ENCODE measurements at places on chromosomes 7 and 10.

- DNase-seq, result no peak
Observed at GRCh38 chr7:28551331-28551730, 139.0 kb downstream of the CREB5 start.

GRCh38 chr7:108181073-108181985 is 51.2 kb upstream of the LAMB4 start:
- no peak for DNase-seq

DNA sequence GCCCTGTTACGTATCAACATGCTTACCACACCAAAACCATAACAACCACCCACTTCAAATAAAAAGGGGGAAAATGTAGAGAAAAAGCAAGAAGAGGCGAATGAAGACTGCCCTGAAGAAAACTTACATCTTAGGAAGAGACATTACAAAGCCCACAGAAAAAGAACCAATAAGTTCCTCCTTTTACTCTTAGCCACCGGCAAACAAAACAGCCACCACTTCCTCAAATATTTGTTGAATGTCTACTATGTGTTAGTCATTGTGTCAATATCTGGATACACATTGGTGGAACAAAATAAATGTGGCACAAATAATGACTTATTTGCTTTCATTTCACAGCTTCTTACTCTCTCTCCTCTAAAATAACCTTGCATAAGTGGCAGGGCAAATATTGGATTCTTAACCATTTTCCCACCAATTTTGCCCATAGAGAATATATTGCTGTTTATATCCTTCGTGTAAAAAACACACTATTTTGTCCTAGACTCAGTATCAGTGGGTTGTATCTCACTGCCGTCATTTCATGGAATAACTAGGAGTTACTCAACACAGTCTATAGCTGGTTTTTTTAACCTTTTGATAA is 106.8 kb downstream of the ANK3 start:
- DNase-seq, result no peak

GRCh38 chr7:103474956-103475355 is 28.9 kb upstream of the SLC26A5 start:
- no peak for DNase-seq

DNA sequence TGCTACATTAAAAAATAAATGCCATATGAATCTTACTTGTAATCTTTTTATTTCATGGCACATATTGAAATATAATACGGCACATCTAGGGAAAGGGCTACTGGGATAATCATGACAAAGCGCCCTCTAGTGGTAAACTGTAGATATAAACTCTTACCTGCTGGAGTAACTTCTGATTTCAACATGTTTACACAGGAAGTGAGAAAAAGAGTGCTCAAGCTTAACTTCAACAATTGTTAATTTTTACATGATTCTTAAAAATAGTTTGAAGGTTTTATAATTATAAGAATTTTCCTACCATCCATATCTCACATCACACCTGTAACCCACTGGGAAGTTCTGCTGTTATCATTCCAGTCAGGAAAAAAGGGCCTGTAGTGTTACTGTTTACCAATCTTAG is 2.0 kb upstream of the HEPACAM2 start:
- DNase-seq, result no peak

GRCh38 chr7:75608451-75609122 is 116.5 kb downstream of the SPDYE5 start:
- no peak for DNase-seq

DNA sequence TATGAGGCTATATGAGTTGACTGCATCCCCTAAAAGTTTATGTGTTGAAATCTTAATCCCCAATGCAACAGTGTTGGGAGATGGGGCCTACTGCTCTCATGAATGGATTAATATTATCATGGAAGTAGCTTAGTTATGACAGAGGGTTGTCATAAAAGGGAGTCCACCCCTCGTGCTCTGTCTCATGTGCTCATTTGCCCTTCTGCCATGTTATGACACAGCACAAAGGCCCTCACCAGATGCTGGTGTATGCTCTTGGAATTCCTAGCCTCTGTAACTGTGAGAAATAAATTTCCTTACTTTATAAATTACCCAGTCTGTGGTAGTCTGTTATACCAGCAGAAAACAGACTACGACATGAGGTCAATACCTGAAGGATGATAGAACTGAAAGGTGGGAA is 17.6 kb upstream of the PANK1 start:
- no peak for DNase-seq

GRCh38 chr7:21939136-21939857 is 6.4 kb downstream of the CDCA7L start:
- DNase-seq, result no peak

DNA sequence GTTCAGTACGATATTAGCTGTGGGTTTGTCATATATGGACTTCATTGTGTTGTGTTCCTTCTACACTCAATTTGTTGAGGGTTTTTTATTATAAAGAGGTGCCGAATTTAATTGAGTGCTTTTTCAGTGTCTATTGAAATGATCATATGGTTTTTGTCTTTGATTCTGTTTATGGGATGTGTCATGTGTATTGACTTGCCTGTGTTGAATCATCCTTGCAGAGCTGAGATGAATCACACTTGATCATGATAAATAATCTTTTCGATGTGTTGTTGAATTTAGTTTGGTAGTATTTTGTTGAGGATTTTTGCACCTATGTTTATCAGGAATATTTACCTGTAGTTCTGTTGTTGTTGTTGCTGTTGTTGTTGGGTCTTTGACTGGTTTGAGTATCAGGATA is 39.8 kb downstream of the ATOH7 start:
- no peak for DNase-seq
